ENCODE measurements at places on chromosomes 2 and 18.
A peak's percentile ranks its signal among the peaks of the same experiment; 100 is the strongest.

DNA sequence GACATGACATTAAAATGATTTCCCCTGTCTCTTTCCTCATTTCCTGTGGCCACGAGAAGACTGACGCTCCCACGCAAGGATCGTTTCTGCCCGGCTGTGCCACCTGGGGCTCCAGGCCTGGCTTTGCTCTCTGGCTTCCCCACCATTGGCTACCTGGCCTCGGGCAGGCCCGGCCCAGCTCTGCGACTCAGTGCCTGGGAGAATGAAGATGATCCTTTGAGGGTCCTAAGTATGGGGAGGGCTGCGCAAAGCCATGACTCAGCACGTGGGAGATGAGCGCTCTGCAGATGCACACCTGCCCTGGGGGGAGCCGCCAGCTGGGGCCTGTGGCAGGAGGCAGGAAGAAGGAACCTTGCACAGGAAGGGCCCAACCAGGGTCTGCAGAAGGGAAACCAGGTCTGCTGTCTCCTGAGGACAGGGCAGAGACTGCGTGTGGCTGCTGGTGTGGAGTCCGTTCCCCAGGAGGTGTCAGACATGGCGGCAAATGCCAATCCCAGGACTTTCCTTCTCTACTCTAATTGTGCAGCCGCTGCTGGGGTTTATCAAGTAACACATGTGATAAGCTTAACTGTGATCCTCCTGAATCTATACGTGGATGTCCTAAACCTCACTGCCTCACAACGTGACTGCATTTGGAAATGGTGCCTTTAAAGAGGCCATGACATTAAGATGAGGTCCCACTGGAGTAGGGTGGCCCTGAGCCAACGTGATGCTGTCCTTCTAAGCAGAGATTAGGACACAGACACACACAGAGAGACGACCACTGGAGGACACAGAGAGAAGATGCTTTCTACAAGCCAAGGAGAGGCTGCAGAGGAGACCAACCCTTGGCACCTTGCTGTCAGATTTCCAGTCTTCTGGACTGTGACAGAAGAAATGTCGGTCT lies 32.9 kb downstream of the MBP start:
- no peak for DNase-seq

- DNase-seq = no peak
These were observed 70.9 kb downstream of the MTCL1 start for GRCh38 chr18:8776013-8776943.

- no peak for DNase-seq
These were observed 216.8 kb downstream of the UBE2E3 start for GRCh38 chr2:181197140-181197760.

- DNase-seq = no peak
These were observed 47.8 kb upstream of the ST3GAL5 start for GRCh38 chr2:85936421-85937068.

GRCh38 chr2:149568138-149568537 lies 19.4 kb downstream of the MMADHC start:
- no peak for DNase-seq

DNA sequence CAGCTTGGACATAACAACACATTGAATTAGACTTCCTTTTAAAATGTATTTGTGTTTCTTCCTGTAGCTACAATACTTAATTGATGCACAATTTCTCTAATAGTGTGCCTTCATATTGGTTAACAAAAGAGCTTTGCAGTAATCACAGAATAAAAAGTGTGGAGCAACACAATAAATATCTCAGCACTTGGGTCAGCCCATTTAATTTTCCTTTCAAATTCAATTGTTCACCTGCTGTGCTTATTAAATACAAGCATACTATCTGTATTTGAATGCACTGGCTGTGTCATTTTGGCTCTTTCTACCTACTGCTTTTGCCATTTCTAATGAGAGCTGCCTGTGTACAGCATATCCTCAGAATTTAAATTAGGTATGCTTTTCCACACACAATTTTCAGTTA lies 1641.3 kb upstream of the SLC39A10 start:
- no peak for DNase-seq

DNA sequence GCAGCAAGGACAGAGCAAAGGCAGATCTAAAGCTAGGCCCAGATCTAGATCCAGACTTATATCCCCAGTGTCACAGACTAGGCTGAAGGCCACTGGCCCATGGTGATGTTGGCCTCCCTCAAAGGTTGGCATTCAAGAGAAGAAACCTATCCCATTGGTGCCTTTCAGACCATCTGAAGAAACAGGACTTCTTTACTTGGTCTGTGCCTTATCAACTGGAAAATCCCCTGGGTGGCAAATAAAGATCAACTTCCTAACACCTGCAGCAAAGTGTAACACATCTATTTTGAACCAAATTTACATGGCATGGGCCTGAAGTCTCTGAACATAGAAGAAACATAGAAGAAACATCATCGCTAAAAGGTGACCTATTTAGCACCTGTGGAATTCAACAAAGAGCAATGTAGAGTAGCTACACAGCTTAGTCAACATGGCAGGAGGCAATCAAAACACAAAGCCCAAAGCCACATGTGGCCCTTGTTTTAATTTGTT lies 35.8 kb downstream of the METTL4 start:
- DNase-seq = no peak

DNA sequence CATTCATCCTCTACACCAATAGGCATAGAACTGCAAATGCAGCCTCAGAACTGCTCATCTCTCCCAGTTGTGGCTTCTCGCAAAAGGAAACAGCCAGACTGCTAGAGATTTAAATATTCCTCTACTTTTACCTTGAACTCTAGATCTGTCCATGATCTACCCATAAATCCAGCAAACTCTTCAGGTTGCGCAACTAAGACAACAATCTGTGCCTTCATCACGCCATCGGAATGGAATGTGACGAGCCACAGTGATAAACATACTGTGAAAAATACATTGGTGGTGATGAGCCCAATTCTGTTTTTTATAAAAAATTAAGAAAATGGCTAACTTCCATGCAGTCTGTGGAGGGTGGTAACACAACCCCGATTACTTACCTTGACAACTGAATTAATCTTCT lies 626.7 kb downstream of the LRRTM4 start:
- DNase-seq = no peak

DNA sequence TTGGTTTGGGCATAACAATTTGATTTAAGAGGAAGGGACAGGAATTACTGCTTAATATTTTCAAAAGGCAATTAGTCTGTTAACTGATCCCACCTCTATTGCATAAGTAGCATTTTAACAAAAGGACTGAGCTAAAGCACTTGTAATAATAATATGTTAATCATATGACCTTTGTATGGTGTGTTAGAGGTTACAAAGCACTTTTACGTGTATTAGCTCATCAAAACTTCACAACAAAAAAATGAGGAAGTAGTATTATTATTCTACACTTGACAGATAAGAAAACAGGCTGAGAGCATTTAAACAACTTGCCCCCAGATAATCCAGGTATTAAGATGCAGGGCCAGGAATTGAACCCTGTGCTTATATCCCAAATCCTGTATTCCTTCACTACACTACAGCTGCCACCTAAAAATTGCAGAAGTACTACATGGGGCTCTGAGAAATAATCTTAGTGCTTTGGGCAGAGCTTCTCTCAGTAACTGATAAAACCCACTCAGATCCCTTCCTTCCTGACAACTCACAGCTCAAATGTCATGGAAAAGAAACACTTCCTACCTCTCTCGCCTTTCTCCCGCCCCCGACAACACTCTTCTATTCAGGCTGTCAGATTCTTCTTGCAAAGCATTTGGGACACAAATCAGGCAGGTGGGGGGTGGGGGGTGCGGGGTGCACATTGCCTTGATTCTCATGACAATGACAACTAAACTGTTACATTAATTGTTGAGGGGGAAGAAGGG lies 20.7 kb upstream of the KCTD1 start:
- no peak for DNase-seq

- DNase-seq = no peak
These were observed 120.5 kb downstream of the CCBE1 start for GRCh38 chr18:59576541-59577385.

DNA sequence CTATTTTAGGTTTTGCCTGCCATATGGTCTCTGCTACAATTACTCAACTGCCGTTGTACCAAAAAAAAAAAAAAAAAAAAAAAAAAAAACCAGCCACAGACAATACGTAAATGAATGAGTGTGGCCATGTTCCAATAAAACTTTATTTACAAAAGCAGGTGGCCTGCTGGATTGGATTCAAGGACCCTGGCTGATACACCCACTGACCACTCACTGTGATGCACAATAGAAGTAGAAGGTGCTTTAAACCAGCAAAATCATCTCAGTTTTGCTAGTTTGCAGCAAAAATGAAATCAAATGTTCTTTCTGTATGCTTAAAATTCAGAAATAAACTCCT lies 137.4 kb downstream of the AKAIN1 start:
- DNase-seq = no peak

GRCh38 chr2:155645791-155646190 lies 686.7 kb downstream of the NR4A2 start:
- no peak for DNase-seq

DNA sequence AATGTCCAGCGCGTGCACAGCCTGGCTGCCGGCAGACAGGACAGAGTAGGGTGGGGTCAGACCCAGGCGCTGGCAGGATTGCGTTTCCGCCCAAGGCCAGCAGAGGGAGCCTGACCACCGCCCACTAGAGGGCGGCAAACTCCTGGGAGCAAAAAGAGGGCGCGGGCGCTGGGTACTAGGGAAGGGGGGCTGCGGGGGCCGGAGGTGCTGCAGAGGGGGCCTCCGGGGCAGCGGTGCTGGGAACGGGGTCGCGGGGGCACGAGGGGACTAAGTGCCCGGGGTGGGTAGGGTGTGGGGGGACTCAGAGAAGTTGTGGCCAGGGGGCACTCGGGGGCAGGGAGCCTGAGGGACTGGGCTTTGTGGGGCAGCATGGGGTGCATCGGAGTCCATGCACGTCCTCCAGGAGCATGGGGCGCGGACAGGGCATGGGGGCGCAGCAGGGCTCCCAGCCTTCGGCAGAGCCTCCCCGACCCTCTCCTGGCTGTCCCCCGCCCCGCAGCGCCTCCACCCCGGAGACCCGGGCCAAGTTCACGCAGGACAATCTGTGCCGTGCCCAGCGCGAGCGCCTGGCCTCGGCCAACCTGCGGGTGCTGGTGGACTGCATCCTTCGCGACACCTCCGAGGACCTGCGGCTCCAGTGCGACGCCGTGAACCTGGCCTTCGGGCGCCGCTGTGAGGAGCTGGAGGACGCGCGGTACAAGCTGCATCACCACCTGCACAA lies 3.2 kb downstream of the TEKT4 start:
- DNase-seq = peak; percentile 39

GRCh38 chr2:11367170-11367730 lies 22.8 kb upstream of the ROCK2 start:
- DNase-seq = no peak

GRCh38 chr2:1132328-1132969 lies 181.8 kb downstream of the SNTG2 start:
- DNase-seq = peak; percentile 27

DNA sequence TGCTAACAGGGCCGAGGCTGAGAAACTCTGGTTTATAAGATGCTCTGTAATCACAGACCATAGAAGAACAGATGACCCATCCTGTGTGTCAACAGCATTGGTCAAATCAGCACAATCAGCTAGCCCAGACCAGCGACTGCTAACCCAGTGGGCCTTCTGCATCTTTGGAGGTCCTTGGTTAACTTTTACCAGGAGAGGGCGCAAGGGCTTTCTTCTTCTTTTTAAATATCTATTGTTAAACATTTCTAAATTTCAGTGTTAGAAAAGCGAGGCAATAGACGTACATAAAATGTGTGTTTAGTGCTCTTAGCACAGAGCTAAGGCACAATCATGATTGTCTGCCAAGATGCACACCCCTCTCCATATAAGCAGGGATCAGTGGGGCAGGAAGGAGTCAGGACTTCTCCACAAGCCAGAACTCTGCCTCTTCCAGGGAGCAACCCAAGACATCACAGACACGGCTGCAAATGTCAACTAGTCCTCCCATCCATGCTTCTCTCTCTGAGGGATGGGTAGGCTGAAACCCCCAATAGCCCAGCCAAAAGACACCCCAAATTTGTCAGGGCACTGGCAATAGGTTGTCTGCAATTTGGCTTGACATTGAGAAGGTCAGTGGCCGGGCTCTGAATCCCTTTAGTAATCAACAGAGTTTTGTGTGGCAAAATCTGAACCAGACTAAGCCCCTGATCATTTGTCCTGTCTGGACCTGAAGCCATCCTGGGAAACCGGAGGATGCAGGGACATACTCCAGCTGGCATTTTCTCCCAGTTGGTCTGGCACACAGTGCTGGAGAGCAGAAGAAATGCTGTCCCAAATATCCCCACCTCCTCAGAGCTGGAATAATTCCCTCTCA lies 188.2 kb downstream of the BCL2 start:
- no peak for DNase-seq

DNA sequence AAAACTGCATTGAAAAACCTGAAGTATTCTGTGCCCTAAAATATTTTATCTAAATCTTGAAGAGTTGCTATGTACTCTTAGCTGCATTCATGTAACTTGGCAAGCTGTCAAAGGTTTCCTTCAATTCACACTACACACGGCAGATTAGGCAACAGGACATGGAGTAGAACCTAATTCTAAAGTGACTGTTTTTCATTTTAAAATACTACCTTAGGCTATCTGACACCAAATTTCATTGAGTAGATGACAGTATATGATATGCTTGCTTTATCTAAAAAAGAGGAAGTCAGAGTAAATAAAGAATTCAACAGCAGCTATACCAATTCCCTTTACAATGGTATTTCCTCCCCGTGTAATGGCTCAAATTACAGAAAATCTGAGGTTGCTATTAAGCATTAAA lies 45.4 kb downstream of the EXOC6B start:
- DNase-seq = no peak

GRCh38 chr2:54604871-54605270 lies 118.6 kb upstream of the EML6 start:
- peak; percentile 27 for DNase-seq

- DNase-seq = no peak
These were observed 106.2 kb downstream of the CYRIA start for GRCh38 chr2:16559278-16560067.

- DNase-seq = no peak
These were observed 100.8 kb downstream of the DYSF start for GRCh38 chr2:71554028-71554705.

DNA sequence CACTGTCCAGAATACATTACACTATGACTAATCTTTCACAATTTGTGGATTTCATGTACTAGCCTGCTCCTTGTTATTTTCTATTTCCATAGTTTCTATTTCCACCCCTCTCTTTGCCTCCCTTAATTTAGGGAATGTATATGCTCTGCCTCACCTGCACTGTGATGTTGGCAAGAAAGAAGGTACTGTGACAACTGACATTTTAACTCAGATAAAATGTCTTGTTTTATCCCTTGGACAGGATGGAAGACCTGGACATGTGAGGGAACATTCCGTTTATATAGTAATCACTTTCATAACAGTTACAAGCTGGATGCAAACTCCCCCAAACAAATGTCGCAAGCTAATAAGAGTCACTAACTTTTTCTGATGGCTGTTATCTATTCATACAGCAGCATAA lies 21.5 kb upstream of the DSG3 start:
- no peak for DNase-seq

GRCh38 chr2:4077017-4077416 lies 373.6 kb downstream of the DCDC2C start:
- no peak for DNase-seq

GRCh38 chr2:109242654-109243331 lies 113.8 kb downstream of the SH3RF3 start:
- DNase-seq = no peak

- no peak for DNase-seq
These were observed 104.3 kb downstream of the PKP4 start for GRCh38 chr2:158561054-158561453.
